ENCODE measurements at places on chromosomes 1 and 21.
A peak's percentile ranks its signal among the peaks of the same experiment; 100 is the strongest.

DNA sequence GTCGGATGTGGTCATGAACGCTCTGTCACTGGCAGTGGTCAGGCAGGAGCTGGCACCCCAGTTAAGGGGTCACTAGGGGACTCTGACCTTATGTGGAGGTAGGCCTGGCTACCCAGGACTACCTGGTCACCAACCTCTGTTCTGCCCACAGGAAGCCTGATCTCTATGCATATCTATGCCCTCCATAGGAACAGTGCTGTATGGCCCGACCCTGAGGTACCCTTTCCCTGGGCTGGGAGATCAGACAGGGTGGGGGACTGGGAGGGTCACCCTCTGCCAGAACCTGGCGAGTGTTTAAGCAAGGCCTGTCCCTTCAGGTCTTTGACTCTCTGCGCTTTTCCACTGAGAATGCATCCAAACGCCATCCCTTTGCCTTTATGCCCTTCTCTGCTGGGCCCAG is 19.0 kb downstream of the CYP4B1 start:
- DNase-seq: no peak

GRCh38 chr1:6025269-6026094 is 20.2 kb upstream of the KCNAB2 start:
- no peak for DNase-seq

DNA sequence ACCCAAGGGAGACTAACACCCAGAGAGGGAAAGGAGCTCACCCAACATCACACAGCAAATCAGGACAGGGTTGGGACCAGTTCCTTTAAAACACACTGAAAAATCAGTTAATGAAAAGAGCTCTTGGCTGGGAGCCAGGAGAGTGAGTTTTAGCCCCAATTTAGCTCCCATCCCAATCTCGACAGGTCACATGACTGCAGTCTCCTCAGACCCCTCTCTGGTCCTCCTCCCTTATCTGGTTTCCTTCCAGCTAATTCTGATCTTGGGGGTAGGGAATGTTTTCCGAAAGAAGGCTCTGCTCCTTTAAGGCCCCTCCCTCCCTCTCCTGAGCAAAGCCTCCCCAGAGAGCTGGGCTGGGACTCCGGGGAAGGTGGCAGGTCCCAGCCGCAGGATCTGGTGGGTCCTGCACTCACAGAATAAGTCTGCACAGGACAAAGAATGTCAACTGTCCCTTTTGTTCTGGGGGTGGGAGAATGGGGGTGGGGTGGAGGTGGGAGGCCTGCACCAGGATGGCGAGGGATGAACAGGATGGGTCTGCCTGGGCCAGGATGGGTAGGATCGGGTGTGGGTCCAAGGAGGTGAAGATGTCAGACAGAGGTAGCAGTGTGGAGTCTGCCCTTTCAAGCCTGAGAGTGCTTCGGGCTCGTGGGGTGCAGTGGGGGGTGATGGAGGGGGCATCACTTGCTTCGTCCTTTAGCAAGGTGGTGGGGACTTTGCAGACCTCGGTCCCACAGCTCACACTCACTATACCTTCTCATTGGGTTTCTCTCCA is 57.3 kb upstream of the SSBP3 start:
- no peak for DNase-seq

DNA sequence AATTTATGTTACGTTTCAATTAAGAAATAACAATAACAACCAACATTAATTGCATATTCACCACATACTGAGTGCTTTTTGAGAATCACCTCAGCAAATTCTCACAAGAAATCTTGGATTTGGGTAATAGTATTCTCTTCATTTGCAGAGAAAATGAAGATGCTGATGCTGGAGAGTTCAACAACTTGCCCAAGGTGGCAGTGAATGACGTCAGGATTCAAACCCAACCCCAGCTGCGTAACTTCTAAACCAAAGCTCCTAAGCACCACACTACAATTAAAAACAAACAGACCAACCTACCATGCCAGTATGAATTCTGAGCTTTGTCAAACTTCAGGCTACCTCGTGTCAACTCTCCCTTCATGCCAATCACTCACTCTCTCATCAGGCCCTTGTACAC is 46.7 kb upstream of the GJB5 start:
- DNase-seq: no peak

- no peak for DNase-seq
Observed at GRCh38 chr1:163173121-163173520, 29.6 kb downstream of the RGS5 start.

DNA sequence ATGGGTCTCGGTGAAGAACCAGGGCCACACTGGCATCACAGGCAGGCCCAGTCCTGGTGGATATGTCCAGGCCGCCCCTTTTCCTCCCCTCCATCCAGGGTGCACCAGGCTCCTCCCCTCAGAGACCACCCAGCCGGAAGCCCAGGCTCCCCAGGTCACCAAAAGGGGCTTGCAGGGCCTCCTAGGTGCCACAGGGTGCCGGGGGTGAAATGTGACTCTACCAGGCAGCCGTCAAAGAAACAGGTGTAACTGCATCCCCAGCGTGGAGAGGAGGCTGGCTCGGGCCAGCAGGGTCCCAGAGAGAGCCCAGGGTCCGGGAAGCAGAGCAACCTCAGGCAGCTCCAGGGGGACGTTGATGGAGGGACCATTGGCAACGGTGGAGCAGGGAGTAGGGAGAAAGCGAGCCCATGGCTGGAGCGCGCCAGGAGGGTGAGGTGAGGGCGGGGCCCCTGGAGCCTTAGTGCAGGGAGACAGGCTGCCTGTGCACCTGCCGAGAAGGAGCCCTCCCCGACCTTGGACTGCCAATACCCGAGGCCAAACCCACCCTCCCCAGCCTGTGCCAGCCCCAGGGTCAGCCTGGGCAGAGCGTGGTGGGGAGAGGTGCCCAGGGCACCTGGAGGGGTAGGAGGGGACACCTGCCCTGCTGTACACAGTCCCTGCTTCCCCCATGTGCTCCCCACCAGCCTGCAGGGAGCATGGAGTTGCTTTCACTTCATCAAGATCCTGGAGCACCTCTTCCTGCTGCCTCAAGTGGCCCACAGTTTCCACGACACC is 48.3 kb upstream of the POFUT2 start:
- no peak for DNase-seq

DNA sequence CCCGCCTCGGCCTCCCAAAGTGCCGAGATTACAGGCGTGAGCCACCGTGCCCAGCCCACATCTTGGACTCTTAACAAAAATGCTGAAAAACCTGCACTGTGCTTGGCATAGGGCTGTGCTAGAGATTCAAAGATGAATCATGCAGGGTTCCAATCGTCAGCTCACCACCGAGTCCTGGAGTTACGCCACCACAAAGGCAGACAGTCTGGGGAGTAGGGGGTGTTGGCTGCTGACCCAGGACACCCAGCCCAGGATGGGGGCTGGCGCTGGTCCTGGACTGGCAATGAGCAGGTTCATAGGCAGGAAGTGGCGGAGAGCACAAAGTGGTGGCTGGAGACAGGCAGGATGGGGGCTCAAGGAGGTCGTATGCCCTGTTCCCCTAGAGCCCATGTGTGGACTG is 16.0 kb downstream of the PSRC1 start:
- DNase-seq: no peak

GRCh38 chr1:234477386-234478151 is 1.4 kb downstream of the TARBP1 start:
- no peak for DNase-seq

GRCh38 chr1:30420519-30421050 is 302.8 kb downstream of the MATN1 start:
- DNase-seq: peak; percentile 20

- DNase-seq: no peak
Observed at GRCh38 chr1:163834778-163835177, 513.0 kb downstream of the NUF2 start.

GRCh38 chr1:28966617-28967016 is 52.2 kb downstream of the EPB41 start:
- no peak for DNase-seq

GRCh38 chr1:56074007-56074651 is 505.2 kb downstream of the PLPP3 start:
- DNase-seq: no peak

DNA sequence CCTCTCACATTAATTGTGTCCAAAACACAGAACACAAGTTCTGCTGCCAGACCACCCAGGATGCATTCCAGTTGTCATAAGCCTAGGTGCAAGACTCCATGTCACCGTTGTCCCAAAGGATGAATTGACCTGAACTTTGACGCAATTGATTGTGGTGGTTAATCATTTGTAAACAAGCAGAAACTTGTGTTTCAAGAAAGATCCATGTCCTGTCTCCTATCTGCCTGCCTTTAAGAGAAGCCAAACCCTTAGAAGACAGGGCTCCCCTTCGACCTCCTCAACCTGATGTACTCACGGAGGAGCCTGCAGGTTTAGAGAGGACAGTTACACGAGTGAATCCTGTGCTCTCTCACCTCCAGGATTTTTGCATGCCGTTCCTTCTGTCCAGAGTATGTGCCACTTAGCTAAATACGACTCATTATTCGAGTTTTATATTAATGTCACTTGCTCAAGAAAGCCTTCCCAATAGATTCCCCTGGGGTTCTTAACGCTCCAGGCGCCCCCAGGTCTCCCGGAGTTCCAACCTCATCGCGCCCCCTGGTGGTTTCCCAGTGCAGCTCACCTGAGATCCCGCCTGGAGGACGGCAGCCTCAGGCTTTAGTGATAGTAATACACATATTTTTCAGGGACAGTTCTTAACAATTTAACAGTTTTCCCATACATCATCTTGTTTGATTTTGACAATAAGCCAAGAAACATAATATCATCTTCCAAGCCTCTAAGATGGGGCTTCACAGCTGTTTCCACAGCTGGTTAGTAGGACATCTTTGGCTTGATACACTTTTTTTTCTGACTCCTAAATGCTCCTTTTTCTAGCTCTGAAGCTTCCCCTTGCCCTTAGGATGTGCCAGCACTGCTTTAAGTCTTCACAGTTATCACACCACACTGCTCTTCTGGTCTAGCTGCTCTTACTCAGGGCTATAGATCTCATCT is 2.4 kb upstream of the C8B start:
- DNase-seq: peak; percentile 72

DNA sequence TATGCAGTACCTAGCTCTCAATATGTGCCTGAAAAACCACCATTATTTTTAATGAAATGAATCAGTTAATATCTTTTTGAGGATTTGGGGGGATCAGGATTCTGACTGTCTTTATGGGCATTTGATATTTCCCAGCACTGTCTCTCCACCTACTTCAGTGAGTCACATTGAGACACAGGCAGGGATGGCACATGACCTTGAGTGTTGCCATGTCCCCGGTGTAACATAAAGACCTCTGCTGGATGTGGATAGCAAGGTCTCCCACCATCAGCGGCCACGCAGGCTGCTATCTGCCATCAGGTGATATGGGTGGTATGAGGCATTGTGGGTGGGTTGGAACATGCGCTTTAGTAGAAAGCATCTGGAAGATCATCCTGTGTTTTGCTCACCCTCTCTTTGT is 103.2 kb downstream of the RGL1 start:
- DNase-seq: no peak

DNA sequence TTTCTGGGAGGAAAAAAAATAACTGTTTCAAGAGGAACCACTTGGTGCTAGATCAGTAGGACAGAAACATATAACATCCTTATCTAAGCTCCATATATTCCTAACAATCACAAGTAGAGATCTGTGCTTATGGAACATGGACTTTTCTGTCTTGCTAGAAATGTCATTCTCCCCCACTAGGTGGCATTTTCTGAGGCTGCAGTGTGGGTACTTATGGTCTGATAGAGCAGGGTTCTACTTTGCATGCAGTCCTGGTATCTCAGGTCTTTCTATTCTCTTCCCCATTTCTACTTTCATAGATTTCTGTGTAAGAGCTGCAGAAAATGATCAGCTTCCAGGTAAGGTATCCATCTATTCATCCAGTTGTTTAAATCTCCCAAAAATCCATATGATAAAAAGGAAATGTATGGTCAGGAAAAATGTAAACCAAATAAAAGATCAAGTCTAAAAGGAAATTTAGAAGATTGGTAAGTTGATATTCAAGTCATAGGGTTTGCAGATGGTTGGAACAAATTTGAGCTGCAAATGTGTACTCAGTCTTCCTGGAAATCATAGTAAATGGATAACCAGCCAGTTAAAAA is 1.5 kb downstream of the ZNF684 start:
- DNase-seq: no peak

GRCh38 chr1:96418969-96419368 is 302.6 kb upstream of the PTBP2 start:
- no peak for DNase-seq

DNA sequence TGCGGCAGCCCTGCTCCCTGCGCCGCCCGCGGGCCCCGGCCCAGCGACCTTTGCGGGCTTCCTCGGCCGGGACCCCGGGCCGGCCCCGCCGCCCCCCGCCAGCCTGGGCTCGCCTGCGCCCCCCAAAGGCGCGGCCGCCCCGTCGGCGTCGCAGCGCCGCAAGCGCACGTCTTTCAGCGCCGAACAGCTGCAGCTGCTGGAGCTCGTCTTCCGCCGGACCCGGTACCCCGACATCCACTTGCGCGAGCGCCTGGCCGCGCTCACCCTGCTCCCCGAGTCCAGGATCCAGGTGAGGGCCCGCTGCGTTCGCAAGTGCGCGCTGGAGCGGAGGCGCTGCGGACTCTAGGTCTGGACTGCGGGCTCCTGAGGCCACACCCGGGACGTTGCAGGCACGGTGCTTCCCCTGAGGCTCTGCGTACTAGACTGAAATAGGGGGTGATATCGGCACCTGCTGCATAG is 351 bp downstream of the MIXL1 start:
- DNase-seq: peak; percentile 75

DNA sequence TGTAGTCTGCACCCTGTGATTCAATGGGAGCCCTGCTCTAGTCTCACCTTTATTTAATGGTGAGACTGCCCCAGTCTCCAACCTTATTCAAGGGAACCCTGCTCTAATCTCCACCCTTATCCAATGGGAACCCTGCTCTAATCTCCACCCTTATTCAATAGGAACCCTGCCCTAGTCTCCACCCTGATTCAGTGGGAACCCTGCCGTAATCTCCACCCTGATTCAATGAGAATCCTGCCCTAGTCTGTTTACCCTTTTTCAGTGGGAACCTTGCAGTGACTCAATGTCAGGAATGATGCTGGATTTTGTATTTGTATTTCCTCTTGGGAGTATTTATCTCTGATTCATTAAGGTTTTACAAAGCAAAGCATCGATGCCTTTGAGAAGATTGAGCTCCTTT is 39.5 kb downstream of the TRPM2 start:
- no peak for DNase-seq

- no peak for DNase-seq
Observed at GRCh38 chr21:42683371-42684108, 30.1 kb downstream of the PDE9A start.

DNA sequence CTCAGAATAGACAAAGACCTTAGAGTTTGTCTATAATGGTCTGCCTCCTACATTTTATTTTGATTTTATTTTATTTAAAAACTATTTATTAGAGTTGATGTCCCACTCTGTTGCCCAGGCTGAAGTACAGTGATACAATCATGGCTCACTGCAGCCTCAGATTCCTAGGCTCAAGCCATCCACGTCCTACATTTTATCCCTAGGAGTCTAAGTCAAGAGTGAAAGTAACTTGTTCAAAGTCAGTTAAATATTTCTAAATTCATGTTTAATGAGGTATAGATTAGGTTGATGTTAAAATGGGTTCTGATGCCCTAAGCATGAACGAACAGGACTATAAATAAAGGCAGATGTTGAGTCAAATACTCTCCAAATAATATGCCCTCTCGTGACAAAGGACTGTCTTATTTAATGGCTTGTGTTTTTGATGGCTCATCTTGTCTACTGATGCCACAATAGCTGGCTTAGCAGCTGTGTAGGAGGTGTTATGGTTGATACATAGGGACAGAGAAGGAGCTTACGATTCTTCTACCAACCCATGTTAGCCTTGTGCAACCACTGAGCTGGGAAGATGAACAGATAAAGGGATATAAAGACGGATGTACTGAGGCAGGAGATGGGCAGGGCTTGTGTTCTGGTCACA is 66.0 kb upstream of the CR1L start:
- no peak for DNase-seq

- DNase-seq: no peak
Observed at GRCh38 chr1:1920608-1921458, 1.8 kb upstream of the TMEM52 start.
